ENCODE measurements at places on chromosomes 3 and 15.

DNA sequence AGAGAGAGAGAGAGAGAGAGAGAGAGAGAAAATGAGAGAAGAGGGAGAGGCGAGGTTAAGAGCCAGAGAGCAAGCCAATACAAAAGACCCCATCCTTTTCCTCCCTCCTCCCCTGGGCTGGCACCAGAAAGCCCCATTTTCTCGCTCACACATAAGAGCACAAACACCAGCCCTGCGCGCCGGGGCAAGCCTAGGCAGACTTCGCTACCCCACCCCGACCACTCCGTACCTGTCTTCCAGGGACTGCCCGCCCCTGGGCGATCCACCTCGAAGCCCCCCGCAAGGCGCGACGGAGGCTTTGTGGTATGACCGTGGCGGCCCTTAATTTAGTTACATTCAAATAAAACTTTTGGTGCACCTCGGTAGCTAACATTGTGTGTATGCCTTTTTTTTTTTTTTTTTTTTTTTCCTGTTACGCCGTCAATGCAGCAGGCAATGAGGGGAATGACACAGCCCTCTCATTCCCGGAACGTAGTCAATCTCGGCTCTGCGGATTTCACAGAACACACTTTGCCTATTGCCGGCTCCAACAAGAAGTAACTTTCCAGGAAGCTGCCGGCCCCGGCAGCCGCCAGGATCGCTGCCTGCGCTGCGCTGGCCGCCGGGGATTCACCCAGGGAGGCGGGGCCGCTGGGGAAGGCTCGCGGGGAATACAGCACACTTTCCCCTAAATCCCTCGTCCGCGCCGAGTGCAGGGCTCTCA is 7.7 kb downstream of the BCL6 start:
- peak; percentile 58 for DNase-seq

DNA sequence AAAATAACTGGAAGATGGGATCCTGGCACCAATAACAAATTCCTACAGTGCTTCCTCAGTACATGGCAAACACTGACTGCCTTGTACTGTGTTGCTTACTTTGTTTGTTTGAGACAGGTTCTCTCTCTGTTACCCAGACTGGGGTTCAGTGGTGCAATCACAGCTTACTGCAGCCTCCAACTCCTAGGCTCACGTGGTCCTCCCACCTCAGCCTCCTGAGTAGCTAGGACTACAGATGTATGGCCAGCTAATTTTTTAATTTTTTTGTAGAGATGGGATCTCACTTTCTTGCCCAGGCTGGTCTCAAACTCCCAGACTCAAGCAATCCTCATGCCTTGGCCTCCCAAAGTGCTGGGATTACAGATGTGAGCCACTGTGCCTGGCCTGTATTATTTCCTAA is 3.7 kb upstream of the ALPK3 start:
- DNase-seq, result no peak

- no peak for DNase-seq
Observed at GRCh38 chr3:100697172-100697571, 12.1 kb upstream of the TFG start.

DNA sequence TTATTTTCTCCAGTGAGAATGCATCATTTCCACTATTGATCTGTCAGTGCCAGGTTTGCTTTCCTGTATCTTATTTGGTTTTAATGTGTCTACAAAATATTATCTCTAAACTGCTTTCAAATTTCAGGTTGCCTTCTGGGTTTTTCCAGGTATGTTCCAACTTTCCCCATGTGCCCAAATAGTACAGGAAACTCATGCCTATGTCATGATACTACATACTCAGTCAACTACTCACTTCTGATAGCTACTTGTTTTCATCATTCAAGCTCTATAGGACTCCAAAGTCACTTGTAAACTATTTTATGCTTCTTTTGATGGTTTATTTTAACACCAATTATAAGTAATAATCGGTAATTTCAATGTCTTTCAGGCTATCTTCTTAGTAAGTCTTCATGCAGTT is 134.8 kb upstream of the TTC14 start:
- DNase-seq, result no peak

All from C1 segment of cervical spinal cord (tissue), 14 donors.